ENCODE measurements at places on chromosomes 2 and 18.

DNA sequence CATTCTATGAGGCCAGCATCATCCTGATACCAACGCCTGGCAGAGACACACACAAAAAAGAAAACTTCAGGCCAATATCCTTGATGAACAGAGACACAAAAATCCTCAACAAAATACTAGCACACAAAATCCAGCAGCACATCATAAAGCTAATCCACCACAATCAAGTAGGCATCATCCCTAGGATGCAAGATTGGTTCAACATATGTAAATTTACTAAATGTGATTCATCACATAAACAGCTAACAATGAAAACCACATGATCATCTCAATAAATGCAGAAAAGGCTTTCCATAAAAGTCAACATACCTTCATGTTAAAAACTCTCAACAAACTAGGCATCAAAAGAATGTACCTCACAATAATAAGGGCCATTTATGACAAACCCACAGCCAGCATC, 65.3 kb downstream of the WDPCP start:
- DNase-seq: no peak

DNA sequence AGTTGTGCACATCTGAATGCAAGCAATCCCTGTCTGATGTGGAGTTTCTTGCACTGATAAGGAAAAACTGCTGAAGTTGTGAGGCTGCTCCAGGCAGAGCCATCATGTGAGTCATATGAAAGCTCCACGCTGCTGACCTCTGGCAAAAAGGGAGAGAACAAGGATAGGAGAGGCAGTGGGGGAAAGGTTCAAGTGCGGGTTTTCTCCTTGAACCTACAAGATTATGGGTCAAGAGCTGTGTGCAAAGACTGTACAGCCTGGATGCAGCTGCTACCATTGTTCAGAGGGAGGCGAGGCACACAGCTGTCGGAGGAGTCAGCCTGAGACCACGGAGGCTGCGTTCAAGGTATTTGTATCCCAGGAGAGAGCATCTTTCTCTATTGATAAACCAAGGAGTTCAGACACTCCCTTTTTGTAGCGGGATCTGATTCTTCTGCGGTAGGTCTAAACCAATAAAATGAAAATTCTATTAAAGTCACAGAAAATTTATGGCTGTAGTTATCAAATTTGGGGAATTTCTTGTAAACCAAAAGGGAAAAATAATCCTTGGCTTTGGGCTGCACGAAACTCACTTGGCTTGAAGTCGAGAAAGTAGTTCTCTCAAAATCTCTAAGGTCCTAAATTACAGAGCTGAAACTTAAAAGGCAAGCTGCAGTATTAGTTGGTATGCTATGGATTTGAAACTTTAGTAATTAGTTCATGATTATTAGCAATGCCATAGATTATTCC, at the start of gene CDK15:
TSS of gene CDK15 (plus strand) at position 96 of the 729 bp plus-strand sequence. CDS start at position 224, 128 bp downstream.
- DNase-seq: peak; percentile 15

- no peak for DNase-seq
Measured at GRCh38 chr2:134736167-134736880, 17.5 kb upstream of the TMEM163 start.

DNA sequence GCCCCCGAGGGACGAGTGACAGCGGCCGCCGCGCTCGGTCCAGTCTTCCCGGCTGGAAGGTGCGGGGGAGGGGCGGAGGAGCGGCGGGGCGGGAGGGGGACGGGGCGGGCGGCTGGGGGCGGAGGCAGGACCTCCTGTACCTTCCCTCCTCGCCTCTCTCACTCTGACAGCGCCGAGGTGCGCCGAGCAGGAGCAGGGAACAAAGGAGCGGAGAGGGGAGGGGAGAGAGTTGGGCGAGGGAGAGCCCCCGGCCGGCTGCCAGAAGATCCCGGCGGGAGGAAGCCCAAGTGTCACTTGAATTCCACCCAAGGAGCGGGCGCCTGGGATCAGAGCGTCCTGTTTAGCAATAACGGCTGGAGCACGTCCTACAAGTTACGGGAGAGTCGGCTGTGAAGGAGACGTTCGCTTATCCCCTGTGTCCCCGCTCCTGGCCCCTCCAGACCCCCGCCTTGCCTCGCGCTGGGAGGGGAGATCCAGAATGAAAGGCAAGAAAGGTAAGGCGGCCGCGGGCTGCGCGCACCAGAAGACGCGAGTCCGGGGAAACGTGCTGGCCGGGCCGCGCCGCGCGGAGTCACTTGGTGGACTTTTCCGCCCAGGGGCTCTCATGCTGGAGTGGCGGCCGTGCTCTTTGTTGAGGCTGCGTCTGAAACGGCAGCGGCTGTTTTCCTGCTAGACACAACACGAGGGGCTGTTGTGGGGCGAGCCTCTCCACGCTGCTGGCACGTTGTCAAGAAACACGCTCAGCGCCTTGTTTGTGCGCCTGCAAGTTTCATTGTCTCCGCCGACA, at the start of gene TGIF1:
TSS of gene TGIF1 (plus strand) at position 161 of the 787 bp plus-strand sequence. CDS start at position 479, 318 bp downstream.
- DNase-seq: peak; percentile 37

GRCh38 chr2:230225486-230225885, at the start of gene SP140:
TSS of gene SP140 (plus strand) at chr2:230225736. CDS start at chr2:230225845, 109 bp downstream.
- DNase-seq: no peak

GRCh38 chr2:174376967-174377366, 18.6 kb upstream of the SCRN3 start:
- DNase-seq: no peak

- DNase-seq: no peak
Measured at GRCh38 chr2:129673847-129674711, 305.4 kb upstream of the RAB6C start.

DNA sequence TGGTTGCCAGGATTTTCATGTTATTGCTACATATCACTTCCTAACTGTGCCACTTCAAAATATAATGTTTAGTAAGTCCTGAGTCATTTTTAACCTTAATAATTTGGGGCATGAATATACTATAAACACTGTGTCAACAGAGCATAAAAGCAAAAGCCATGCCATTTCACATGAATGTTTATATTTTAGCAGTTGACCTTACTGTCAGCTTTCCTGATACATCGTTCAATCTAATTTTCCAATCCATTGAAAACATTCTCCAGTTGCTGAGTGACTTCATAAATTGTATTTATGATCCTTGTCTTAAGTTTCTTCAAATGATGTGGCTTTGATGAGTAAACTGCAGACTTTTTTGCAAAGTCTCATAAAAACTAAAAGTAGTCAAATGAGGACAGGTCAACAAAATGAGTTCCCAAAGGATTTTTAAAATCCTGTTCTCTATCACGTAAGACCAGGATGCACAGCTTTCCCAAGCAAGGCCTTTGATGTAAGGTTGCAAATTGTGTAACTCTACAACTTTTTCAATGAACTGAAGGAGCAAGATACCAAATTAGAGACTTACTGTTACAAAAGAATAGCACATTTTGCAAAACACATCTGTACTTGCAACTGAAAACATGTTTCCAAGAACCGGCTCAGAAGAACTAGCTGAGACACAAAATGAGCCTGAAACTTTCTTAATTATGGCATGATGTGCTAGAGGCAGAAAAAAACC, 117.7 kb downstream of the SATB2 start:
- DNase-seq: no peak

GRCh38 chr2:207163053-207163755, 2.5 kb downstream of the KLF7 start:
- no peak for DNase-seq

GRCh38 chr2:127874378-127875269, 11.1 kb downstream of the AMMECR1L start:
- DNase-seq: no peak

DNA sequence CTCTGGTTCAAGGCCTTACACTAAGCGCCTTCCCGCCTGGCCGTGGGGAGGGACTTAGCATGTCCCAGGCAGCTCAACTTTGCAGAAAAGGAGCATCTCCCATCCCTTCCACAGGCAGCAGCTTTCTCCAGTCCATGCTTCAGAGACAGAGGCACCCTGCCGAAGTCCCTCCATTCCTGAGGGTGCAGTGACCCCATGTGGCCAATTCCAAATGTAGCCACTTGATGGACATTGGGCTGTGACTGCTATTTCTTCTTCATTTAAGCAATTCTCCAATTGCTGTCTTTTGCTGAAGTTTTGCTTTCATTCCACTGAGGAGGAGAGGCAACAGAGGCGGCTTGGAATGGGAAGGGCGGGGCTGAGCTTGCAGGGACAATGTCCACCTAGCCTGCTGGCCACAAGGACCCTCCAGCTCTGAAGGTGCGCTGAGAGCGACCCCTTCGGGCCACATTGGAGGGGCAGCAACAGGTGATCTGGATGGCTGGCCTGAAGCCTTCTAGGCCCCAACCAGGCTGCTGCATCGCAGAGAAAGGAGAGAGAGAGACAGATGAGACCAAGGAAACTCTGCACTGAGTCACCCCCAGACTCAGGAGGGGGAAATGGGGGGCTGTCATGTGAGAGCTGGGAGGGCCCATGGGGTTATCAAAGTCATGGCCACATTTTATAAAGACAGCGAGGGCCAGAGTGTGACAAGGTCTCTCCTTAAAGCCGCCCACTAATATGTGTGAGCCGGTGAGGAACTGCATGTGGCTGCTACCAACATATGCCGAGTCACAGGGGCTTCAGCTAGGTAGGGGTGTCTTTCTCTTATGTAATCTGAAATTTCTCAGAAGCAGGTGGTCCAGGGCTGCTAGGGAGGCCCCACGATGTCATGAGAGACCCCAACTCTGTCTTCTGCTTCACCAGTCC, 61.3 kb downstream of the LONRF2 start:
- DNase-seq: peak; percentile 63

- no peak for DNase-seq
Measured at GRCh38 chr2:127605691-127606263, 40.2 kb upstream of the GPR17 start.

GRCh38 chr18:34965108-34965507, 76.1 kb upstream of the MAPRE2 start:
- DNase-seq: no peak

DNA sequence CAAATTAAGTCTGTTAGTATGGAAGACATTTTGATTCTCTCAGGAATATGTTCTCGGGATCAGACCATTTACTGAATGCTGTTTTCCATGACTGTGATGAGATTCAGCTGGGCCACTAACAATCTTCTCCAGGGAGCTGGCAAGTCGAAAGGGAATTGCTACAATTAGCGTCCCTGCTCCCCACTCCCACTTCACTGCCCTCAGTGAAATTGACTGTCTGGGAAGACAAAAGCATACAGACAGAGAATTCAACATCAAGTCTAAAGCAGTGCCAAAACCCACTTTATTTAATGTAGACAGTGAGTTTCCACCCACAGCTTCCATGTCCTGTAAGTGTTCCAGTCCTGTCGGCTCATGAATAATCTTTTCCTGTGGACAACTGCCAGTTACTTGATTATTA, 34.0 kb upstream of the COL3A1 start:
- no peak for DNase-seq
